Stimulated activated memory B cell treated with anti-CD40 and anti-IgM and Interleukin-4, amounts not matched to agents 10 μg/mL and 1 μg/mL and 100 μg/mL, for 72 hours (primary cell): ENCODE measurements at places on chromosomes 11 and 22.

- H3K4me1 ChIP-seq, result no peaks in the 10 kb centered on the region
- ATAC-seq, result no peak
- no peak overlapping the region for H3K27ac ChIP-seq
- no peak overlapping the region for H3K4me3 ChIP-seq
These were observed 37.1 kb upstream of the MMP12 start for GRCh38 chr11:102911758-102912481.

DNA sequence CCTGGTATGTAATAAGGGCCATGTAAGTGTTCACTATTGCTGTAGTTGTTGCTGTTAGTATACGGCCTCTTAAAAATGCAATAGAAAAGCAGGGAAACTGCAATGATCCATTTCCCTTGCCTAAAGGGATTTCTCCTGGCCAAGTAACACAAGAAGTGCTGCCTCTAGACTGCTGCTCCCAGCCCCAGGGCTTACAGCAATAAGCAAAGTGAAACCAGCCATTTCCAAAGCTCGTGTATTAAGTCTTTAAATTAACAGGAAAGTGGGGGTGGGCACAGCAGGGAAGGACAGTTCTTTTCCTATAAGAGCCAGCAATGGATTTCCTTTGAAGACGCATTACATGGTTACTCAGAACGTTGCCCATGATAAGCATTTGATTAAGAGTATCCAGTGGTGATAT, 36.9 kb upstream of the WT1 start:
- H3K4me1 ChIP-seq, result no peaks in the 10 kb centered on the region
- H3K27ac ChIP-seq, result no peak overlapping the region
- H3K36me3 ChIP-seq, result no peaks in the 10 kb centered on the region
- H3K27me3 ChIP-seq, result peaks cover 20% of the 10 kb centered on the region

DNA sequence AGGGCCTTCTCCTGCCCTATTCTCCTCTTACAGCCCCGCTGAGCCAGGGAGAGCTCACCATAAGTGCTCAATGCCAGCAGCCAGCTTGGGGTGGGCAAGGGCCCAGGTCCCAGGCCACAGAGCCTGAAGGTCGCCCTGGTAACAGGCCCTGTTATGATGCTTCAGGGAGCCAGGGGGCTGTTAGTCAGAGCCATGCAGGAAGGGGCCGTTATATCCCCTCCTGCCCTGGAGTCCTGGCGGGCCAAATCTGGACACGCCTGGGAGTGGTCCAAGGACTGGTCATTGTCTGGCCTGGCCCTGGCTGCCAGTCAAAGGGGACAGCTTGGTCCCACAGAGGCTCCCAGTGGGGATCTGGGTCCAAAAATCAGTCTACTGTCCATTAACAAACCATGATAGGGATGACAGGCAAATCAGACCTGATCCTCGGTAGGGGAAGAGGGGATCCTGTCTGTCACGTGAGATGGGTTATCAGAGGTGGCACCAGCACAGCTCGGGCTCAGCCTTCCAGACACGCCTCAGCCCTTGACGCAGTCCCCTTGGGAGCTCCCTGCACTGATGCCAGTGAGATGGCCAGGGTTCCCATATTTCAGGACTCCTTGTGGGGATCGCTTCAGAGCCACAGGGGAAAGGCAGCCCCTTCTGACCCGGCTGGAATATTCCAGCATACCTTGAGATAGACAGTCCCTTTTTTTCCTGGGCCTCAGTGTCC, 55.9 kb downstream of the LRRC32 start:
- H3K4me3 ChIP-seq, result no peak overlapping the region
- no peak for ATAC-seq
- no peak overlapping the region for H3K27ac ChIP-seq
- peaks cover 32% of the 10 kb centered on the region for H3K27me3 ChIP-seq
- peaks cover 7% of the 10 kb centered on the region for H3K4me1 ChIP-seq

- H3K4me1 ChIP-seq, result peaks cover 5% of the 10 kb centered on the region
- no peak overlapping the region for H3K4me3 ChIP-seq
- H3K36me3 ChIP-seq, result no peaks in the 10 kb centered on the region
- no peak for ATAC-seq
- H3K27me3 ChIP-seq, result peaks cover 29% of the 10 kb centered on the region
- no peak overlapping the region for H3K27ac ChIP-seq
These were observed 245.6 kb upstream of the B3GAT1 start for GRCh38 chr11:134657631-134658030.

GRCh38 chr22:29106839-29107238, 34.0 kb downstream of the KREMEN1 start:
- H3K27me3 ChIP-seq, result peaks cover 49% of the 10 kb centered on the region
- H3K36me3 ChIP-seq, result no peaks in the 10 kb centered on the region
- ATAC-seq, result no peak
- H3K27ac ChIP-seq, result no peak overlapping the region
- no peak overlapping the region for H3K4me3 ChIP-seq

GRCh38 chr11:62398011-62398994, 20.5 kb upstream of the SCGB1A1 start:
- H3K27ac ChIP-seq, result no peak overlapping the region
- H3K4me3 ChIP-seq, result no peak overlapping the region
- no peaks in the 10 kb centered on the region for H3K36me3 ChIP-seq
- H3K27me3 ChIP-seq, result peaks cover 36% of the 10 kb centered on the region
- ATAC-seq, result no peak
- peaks cover 10% of the 10 kb centered on the region for H3K4me1 ChIP-seq

DNA sequence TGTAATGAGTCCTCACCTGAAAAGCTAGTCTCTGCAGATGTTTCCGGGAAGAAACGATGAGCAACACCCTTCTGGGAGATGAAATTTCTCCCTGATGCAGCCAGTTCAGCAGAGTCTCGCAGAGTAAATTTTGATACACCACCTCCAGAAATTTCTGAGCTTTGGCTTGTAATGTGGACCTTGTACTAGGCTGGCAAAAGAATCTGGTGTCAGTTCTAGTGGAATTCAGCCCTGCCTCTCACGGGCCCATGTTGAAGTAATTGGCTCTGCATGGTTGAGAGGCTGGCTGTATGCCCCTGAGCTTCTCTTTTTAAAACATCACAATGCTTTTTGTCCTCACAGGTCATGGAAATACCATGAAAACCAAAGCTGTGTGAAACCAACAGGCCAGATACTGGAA, at the start of gene GLYAT:
Gene GLYAT, minus strand, starts transcription at position 125 of the 400 bp plus-strand sequence. CDS start 7,447 bp downstream, outside the sequence.
- no peaks in the 10 kb centered on the region for H3K36me3 ChIP-seq
- no peak for ATAC-seq
- H3K4me3 ChIP-seq, result no peak within 1 kb of the TSS

DNA sequence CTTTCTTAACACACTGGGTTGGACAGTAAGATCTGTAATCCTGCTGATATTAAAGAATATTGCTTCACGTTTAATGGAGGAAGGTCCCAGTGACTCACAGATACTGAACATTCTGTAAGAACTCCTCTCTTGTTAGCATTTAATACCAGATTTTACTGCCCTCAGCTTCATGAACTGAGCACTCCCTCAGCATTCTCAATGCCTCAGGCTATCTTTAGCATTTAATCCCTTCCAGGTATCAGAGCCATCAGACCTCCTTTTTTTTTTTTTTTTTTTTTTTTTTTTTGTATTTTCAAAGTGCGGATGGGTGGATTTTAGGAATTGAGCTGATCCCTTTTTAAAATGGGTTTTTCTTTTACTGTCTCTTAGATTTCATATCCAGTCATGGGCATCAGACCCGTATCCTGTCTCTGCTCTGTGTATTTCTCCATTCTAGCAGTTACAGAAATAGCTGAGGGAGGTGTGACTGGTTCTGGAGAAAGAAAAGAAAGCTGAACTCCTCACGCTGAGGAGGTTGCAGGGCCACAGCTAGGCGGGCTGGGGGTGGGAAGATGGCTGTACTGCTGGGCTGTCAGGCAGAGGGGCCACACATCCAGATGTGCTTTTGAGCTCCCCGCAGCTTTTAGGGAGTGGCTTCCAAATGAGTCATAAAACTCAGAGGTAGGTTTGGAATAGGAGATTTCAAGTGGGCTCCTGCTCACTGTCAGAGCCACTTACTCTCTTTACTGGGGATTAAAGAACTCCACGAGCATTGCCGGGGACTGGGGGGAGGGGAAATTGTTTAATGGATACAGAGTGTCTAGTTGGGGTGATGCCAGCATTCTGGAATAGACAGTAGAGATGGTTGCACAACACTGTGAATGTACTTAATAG, 97.0 kb downstream of the SYT9 start:
- H3K27me3 ChIP-seq, result peaks cover 28% of the 10 kb centered on the region
- no peak for ATAC-seq
- no peaks in the 10 kb centered on the region for H3K4me1 ChIP-seq
- H3K4me3 ChIP-seq, result no peak overlapping the region

- peak; percentile 68 for ATAC-seq
- no peaks in the 10 kb centered on the region for H3K27me3 ChIP-seq
- H3K27ac ChIP-seq, result peak overlapping the region; percentile 99
- H3K4me1 ChIP-seq, result peaks cover 63% of the 10 kb centered on the region
- peak overlapping the region; percentile 95 for H3K4me3 ChIP-seq
These were observed 92.0 kb downstream of the SGSM3 start for GRCh38 chr22:40462195-40462984.

- no peak for ATAC-seq
- peaks cover 7% of the 10 kb centered on the region for H3K36me3 ChIP-seq
- no peak overlapping the region for H3K4me3 ChIP-seq
- no peak overlapping the region for H3K27ac ChIP-seq
- no peaks in the 10 kb centered on the region for H3K27me3 ChIP-seq
- peaks cover 9% of the 10 kb centered on the region for H3K4me1 ChIP-seq
These were observed 56.0 kb downstream of the ACER3 start for GRCh38 chr11:76916712-76917111.

- H3K4me3 ChIP-seq, result peak within 1 kb of the TSS; percentile 100
- H3K4me1 ChIP-seq, result peaks cover 49% of the 10 kb centered on the region
- ATAC-seq, result peak; percentile 44
These were observed at the start of gene SLC43A1 for GRCh38 chr11:57515332-57516060. TSS of gene SLC43A1 (minus strand) at chr11:57515702. CDS start at chr11:57514111, 1,591 bp downstream.

- peaks cover 17% of the 10 kb centered on the region for H3K4me1 ChIP-seq
- no peak overlapping the region for H3K4me3 ChIP-seq
- peaks cover 18% of the 10 kb centered on the region for H3K36me3 ChIP-seq
- ATAC-seq, result no peak
These were observed 61.7 kb downstream of the LARGE2 start for GRCh38 chr11:45984192-45984591.

GRCh38 chr11:65435411-65435931, 12.9 kb downstream of the NEAT1 start:
- peaks cover 79% of the 10 kb centered on the region for H3K4me1 ChIP-seq
- H3K27me3 ChIP-seq, result no peaks in the 10 kb centered on the region
- H3K27ac ChIP-seq, result peak overlapping the region; percentile 42
- H3K4me3 ChIP-seq, result no peak overlapping the region
- peaks cover 47% of the 10 kb centered on the region for H3K36me3 ChIP-seq

GRCh38 chr22:49995361-49996118, 17.0 kb downstream of the IL17REL start:
- peak overlapping the region; percentile 22 for H3K27ac ChIP-seq
- H3K36me3 ChIP-seq, result peaks cover 7% of the 10 kb centered on the region
- H3K4me1 ChIP-seq, result peaks cover 28% of the 10 kb centered on the region
- no peak for ATAC-seq

- H3K4me3 ChIP-seq, result no peak overlapping the region
- H3K4me1 ChIP-seq, result no peaks in the 10 kb centered on the region
- no peaks in the 10 kb centered on the region for H3K36me3 ChIP-seq
- H3K27ac ChIP-seq, result no peak overlapping the region
These were observed 40.3 kb upstream of the DAGLA start for GRCh38 chr11:61639816-61640443.

- no peak overlapping the region for H3K27ac ChIP-seq
- H3K4me1 ChIP-seq, result peaks cover 9% of the 10 kb centered on the region
- H3K36me3 ChIP-seq, result no peaks in the 10 kb centered on the region
- peak overlapping the region; percentile 76 for H3K4me3 ChIP-seq
These were observed 88.1 kb upstream of the ARHGAP32 start for GRCh38 chr11:129280027-129280811.

GRCh38 chr11:83020942-83021779, 50.5 kb downstream of the RAB30 start:
- H3K4me3 ChIP-seq, result no peak overlapping the region
- no peaks in the 10 kb centered on the region for H3K27me3 ChIP-seq
- H3K36me3 ChIP-seq, result peaks cover 30% of the 10 kb centered on the region
- no peak overlapping the region for H3K27ac ChIP-seq
- peaks cover 69% of the 10 kb centered on the region for H3K4me1 ChIP-seq
- no peak for ATAC-seq

DNA sequence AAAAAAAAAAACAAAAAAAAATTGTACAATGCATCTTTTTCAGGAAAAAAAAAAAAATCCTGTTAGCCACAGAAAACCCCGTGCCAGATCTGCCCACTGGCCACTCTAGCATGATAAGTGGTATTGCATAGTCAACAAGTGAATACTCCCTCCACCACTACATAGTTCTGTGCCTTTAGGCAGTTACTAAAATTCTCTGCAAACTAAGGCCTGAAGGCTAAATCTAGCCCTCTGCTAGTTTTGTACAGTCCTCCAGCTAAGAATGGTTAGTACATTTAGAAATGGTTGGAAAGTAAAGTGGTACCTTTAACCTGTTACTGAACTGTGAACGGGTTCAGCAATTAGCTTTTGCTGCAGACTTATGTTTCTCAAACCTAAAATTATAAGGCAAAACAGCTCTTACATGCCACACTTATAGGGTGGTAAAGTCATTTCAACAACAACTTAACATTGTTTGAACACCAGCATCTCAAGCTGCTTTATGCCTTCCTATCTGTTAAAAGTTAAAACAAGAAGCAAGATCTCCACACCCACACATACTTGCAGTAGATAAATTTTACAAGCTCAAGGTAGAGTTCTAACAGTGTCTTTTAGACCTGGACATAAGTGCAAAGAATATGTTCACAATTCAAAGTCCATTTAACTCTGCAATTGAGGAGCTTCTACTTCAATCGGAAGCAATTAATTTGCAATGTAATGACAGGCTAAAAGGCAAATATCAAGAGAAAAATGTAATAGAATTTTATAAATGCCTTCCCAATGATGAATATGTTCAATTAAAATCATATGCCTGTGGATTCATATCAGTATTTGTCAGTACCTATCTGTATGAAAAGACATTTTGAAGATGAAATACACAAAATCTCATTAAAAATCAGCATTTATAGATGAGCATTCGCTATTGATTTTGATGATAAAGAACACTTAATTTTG, 7.3 kb downstream of the C11orf71 start:
- H3K27ac ChIP-seq, result no peak overlapping the region
- no peaks in the 10 kb centered on the region for H3K36me3 ChIP-seq
- peaks cover 5% of the 10 kb centered on the region for H3K4me1 ChIP-seq
- H3K27me3 ChIP-seq, result no peaks in the 10 kb centered on the region
- no peak overlapping the region for H3K4me3 ChIP-seq

DNA sequence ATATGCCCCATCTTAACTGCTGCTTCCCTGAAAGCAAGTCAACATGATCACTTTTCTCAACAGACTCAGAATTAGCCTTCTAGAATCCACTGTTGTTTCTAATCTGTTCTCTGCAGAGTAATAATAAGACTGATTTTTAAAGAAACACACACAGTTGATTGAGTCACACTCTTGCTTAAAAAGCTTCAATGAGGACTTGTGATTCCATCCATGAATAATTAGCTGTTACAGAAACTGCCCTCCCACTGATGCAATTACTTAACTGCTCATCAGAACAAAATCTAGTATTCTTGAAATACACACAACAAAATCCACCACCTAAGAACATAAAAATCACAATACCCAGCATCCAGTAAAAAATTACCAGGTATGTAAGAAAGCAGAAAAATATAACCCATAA, 100.5 kb upstream of the TIMP3 start:
- H3K27ac ChIP-seq, result no peak overlapping the region
- no peak for ATAC-seq
- no peaks in the 10 kb centered on the region for H3K4me1 ChIP-seq
- H3K27me3 ChIP-seq, result peaks cover 19% of the 10 kb centered on the region
- H3K4me3 ChIP-seq, result no peak overlapping the region

GRCh38 chr11:96260532-96260931, 82.5 kb downstream of the MAML2 start:
- H3K4me1 ChIP-seq, result peaks cover 63% of the 10 kb centered on the region
- no peak overlapping the region for H3K4me3 ChIP-seq
- peak overlapping the region; percentile 88 for H3K27ac ChIP-seq

- no peak overlapping the region for H3K4me3 ChIP-seq
- ATAC-seq, result no peak
- H3K4me1 ChIP-seq, result peaks cover 6% of the 10 kb centered on the region
- H3K27ac ChIP-seq, result no peak overlapping the region
- H3K27me3 ChIP-seq, result peaks cover 12% of the 10 kb centered on the region
These were observed 29.9 kb upstream of the PPARA start for GRCh38 chr22:46120420-46120737.
